GM23248 (cell line): ENCODE measurements at places on chromosomes 3 and 15. TPM values are rescaled to one million over a fixed set of nuclear protein-coding genes. Genes with fewer than 3 reads are reported as not detected.
A peak's percentile ranks its signal among the peaks of the same experiment; 100 is the strongest.

DNA sequence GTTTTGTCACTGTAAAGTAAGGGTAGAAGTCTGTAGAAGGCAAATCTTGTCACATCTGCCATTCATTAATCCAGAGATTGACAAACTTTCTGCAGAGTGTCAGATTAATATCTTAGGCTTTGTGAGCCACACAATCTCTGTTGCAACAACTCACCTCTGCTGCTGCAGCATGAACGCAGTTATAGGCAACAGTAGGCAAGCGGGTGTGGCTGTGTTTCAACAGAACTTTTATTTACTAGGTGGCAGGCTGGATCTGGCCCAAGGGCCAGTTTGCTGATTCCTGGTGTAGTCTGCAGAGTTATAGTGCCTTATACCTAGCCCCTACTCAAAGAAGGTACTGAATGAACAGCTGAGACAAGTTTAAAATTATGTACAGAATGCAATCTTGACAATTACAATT lies 396.7 kb downstream of the FOXP1 start:
- no peak for DNase-seq

- DNase-seq = peak; percentile 99
Measured at GRCh38 chr3:15377961-15378791, 45.8 kb upstream of the SH3BP5 start.

DNA sequence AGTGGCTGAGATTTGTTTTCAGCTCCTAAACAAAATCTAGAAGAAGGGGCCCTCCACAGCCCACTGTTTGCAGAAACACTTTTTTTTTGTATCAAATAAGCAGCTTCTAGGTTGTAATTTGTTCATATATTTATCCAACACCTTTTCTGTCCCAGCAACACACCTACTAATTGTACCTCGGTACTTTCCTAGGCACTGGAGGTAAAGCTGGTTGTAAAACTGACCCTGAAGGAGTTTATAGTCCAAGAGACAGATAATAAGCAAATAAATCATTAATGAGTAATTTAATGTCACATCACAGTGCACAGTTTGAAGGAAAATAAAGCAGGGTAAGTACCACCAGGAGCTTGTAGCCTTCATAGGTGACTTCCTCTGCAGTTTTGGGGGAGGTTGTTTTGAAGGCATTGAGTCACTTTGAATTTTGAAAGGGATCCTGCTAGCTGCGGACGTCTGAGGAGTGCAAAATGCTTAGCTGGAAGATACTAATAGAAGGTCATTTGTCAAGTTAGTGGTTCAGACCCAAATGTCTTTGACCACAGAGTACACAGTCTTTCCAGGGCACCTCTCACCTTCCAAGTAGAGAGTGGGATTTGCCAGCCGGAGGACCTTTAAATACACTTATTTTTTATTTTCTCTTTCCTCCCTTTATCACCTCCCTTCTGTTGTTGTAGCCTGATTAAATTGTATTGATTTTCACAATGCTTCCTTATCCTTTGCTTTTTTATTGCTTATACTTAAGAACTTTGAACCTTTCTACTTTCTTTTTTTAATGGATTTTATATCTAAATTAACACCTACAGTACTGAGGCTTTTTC lies 53.8 kb downstream of the CMSS1 start:
- peak; percentile 50 for DNase-seq

GRCh38 chr15:62459875-62460274 lies 294.8 kb upstream of the C2CD4B start:
- DNase-seq = no peak

DNA sequence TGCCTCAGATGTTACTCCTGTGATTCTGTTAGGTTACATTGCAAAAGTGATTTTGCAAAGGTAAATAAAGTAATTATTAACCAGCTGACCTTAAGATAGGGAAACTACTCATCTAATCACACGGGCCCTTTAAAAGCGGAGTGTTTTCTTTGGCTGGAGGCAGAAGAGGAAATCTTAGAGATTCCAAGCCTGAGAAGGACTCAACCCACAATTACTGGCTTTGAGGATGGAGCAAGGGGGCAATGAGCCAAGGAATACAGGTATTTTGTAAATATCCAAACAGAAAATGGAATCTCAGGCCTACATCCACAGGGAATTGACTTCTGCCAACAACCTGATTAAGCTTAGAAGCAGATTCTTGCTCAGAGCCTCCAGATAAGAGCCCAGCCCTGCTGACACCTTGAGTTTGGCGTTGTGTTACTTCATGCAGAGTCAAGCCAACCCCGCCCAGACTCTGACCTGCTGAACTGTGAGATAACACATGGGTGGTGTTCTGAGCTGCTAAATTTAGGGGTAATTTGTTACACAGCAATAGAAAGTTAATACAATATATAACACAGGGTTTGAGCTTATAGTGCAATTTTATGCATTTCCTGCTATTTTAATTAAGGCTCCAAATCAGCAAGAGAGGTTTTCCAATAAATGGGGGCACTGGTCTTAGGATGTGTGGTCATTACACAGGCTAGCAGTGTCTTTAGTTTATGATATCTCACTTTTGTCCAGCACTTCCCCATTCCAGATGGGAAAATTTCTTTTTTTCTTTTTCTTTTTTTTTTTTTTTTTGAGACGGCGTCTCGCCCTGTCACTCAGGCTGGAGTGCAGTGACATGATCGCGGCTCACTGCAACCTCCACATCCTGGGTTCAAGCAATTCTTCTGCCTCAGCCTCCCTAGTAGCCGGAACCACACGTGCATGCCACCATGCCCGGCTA lies 19.5 kb downstream of the NFKBIZ start:
- DNase-seq = no peak

DNA sequence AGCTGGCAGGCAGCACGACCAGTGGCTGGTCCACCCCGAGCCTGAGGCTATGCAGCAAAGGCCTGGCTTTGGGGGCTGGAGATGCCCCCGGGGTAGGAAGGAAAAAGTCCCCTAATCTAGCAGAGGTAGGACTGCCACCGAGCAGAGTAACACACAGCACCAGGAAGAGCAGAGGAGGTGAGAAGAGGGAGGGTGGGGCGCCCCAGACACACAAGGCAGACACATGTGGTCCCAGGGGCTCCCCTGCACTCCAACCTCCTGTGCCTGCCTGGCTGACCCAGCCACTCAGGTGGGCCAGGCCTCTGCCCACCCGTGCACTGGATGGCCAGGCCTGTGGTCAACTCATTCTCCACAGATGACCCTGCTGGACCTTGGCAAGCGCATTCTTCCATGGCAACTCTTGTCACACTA lies 112.4 kb downstream of the ADCY5 start:
- DNase-seq = no peak

GRCh38 chr15:95559875-95560394 lies 770.6 kb upstream of the NR2F2 start:
- DNase-seq = peak; percentile 94

DNA sequence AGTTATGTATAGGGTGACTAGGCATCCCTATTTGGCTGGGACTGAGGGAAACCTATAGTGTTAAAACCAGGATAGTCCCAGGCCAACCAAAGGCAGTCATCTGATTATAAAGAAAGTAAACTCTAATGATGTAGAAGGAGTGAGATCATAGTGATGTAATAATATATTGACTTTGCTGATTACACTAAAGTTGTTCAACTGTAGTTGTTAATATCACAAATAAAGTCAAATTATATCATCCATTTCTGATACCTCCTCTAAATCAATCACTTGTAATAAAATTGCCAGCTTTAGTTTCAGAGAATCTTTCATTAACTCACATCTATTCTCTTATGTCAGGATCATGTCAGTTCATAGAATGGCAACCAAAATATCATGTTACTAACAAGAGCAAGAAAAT lies 98.6 kb downstream of the FOXB1 start:
- DNase-seq = no peak

DNA sequence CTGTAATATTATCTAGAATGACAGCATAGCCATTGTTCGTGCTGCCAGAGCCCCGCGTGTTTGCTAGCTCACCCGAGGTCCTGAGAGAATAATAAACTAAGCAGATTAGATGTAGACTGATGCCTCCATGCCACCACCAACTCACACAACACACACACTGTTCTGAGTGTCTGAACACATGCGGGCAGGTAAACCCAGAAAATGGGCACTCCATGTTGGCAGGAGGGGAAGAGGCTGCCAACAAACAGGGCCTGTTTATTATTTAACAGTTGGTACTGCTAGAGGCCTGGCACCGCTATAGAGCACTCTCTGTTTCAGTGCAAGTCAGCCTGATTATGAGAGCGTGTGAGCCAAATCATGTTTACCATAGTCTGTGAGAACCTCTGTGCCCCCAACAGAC lies 299.0 kb downstream of the ZBTB20 start:
- no peak for DNase-seq

DNA sequence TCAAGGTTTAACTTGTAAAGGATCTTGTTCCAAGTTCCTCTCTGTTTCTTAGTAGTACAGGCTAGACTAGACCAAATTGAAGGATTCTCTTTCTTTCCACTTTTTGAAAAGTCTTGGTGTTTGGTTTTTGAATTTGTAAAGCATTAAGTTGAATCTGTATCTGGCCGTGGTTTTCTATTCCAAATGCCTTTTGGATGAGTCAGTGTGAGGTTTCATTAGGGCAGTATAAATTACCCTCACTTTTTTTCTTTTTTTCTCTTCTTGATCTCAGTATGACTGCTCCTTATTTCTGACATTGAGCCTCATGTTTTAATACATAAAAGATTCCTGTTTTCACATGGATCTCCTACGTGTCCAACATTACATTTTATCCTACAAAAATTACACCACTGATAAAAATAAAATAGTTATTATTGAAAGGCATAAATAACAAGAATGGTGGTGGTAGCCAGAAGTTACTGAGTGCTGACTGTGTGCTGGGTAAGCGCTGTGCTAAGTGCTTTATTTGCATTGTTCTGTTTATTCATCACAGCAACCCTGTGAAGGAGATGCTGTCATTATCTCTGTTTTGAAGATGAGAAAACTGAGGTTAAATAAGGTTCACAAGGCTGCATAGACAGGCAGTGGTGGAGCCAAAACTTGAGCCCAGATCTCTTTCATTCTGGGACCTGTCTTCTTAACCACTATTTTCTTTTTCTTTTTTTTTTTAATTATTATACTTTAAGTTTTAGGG lies 48.3 kb downstream of the MITF start:
- DNase-seq = peak; percentile 75

DNA sequence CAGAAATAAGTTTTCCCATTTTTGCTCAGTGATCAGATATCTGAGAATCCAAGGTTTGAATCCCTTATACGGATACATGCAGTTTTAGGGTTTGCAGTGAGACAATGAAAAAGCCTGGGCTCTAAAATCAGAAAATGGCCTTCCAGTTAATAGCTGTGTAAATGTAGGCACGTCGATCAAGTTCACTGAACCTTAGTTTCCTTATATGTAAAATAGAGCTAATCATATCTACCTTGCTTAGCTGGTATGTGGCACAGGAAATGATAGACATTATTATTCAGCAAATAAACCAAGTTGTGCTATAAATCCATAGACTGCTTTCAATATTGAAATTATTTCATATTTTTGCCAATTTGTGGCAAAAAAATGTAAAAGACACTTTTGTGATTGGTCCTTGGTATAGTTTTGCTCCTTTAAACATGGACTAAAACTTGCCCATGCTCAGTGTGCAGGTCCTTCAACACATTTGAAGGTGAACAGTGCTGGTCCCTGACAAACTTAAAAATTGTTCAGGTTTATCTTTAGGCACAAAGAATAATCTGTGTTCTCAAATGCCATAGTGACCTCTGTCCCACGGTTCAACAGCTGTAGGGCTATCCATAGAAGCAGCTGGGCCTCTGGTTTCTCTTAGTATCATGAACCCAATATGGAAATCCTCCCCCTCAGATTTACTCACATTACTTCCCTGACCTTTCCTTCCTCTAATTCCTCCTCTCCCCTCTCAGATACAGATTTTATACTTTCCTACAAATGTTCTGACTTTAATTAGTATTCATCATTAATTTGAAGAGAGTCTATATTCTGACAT lies 51.0 kb downstream of the CCDC54 start:
- DNase-seq = no peak

DNA sequence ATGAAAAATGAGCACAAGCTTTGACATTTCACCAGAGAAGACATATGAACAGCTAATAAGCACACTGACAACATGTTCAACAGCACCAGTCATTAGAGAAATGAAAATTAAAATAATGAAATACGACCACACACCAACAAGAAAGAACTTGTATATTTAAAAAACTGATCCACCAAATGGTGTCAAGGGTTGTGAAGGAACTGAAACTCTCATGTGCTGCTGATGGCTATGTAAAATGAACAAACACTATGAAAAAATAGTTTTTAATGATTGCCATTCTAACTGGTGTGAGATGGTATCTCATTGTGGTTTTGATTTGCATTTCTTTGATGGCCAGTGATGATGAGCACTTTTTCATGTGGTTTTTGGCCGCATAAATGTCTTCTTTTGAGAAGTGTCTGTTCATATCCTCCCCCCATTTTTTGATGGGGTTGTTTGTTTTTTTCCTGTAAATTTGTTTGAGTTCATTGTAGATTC lies 193.8 kb downstream of the SCAPER start:
- DNase-seq = no peak

- DNase-seq = no peak
Measured at GRCh38 chr3:63584681-63585080, 67.8 kb upstream of the SNTN start.

- no peak for DNase-seq
Measured at GRCh38 chr15:100096248-100096600, 245.6 kb downstream of the ADAMTS17 start.

DNA sequence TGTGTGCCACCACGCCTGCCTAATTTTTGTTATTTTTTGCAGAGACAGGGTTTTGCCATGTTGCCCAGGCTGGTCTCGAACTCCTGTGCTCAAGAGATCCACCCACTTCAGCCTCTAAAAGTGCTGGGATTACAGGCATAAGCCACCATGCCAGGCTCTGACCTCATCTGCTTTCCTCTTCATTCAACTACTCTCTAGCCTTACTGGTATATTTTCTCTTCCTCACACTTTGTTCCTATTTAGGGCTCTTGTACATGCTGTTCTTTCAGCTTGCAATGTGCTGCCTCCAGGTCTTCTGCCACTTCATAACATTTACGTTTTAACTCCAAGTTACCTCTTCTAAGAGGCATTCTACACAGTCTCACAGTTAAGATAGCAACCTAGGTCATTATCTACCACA lies 34.9 kb downstream of the PIK3CB start:
- DNase-seq = no peak

GRCh38 chr3:67856718-67857117 lies 202.3 kb upstream of the SUCLG2 start:
- DNase-seq = no peak

Gene SCAMP5
- 0.23 TPM in 1 of 2 replicates, not detected in the other for polyA plus RNA-seq

Gene SACM1L
- 30.6 and 33.6 TPM in 2 replicates for polyA plus RNA-seq

Gene ITIH4
- not detected in 2 replicates for polyA plus RNA-seq

Gene REC114
- not detected in 2 replicates for polyA plus RNA-seq

Gene PLD1
- polyA plus RNA-seq = 3.0 and 3.6 TPM in 2 replicates

Gene TPRG1
- polyA plus RNA-seq = not detected in 2 replicates

Gene CKMT1A
- not detected in 2 replicates for polyA plus RNA-seq

Gene TM6SF1
- polyA plus RNA-seq = 0.14 TPM in 1 of 2 replicates, not detected in the other

Gene GOLGA8N
- 0.35 and 0.39 TPM in 2 replicates for polyA plus RNA-seq

Gene TAGLN3
- polyA plus RNA-seq = 0.48 and 0.61 TPM in 2 replicates

Gene TRPM1
- polyA plus RNA-seq = not detected in 2 replicates
